Stimulated activated CD4-positive, alpha-beta T cell treated with anti-CD3 and anti-CD28 coated beads, Interleukin-4, amount 100 ng/mL, for 48 hours (primary cell): ENCODE measurements at places on chromosomes 16 and 17.

DNA sequence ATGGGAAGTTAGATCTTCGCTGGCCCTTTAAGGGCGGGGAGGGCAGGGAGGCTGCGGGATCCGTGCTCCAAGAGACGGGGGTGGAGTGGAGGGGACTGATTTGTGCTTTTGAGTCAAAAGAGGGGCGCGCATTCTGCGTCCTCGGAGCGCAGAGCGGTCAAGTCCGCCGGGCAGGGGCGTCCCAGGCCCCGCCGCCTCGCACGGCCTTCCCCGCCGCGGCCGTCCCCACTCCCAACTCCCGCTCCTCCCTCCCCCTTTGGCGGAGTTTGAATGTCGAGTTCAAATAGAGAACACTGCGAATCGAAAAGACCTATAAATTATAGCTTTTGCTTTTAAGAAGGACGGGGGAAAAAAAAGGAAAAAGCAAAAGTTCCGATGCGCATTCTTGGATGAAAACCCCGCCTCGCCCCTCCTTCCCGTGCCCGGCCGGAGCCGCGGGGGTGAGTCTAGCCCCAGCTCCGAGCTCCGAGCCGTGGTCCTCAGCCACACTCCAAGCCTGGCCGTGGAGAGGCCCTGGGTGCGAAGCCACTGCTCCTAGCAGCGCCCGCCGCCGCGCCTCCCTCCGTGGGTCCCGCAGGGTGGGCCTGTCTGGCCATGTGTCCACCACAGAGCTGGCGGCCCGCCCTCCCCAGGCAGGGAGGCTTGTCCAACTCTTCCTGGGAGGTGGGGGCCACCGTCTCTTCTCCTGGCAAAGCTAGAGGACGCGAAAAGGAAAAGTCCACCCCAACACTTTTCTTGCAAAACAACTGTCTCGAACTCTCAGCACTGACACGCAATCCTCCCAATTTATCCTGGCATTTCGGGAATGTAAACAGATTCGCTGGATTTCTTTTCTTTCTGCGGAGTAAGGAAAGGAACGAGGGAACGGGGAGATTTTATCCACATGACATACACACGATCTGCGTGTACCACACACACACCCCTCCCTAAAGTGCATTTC lies 3.6 kb downstream of the CBX8 start:
- no peak for DNase-seq

DNA sequence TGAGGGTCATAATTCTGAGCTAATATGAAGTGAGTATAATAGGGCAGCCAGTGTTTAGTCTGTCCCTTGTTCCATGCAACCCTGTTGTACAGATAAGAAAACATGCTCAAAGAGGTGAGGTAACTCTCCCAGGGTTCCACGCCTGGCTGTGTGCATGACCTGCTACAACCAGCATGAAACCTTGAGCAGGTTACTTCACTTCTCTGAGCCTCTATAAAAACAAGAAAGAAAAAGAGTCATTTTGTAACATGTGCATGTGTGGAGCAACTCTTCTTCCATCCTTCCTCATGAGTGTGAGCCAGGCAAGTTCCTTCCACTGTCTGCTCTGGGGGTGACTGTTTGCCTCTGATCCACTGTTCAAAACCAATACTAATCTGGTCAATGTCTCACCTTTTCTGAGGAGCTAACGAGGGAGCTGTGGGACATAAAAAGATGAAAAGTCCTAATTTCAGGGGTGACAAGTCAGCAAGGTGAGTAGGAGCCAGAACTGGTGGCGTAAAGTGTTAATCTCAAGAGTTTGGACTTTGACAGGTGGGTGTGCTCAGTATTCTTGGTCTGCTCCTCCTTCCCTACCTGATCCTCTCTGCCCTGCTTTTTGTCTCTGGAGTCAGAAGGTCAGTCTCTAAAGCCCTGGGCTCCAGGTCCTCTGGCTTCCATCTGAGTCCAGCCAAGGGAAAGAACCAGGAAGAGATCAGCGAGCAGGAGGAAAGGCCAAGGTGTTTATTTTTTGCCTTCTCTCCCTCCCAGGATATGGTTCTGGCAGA lies 21.5 kb downstream of the GFOD2 start:
- no peak for DNase-seq

- DNase-seq = no peak
Observed at GRCh38 chr17:80431246-80432195, 16.6 kb downstream of the ENDOV start.

DNA sequence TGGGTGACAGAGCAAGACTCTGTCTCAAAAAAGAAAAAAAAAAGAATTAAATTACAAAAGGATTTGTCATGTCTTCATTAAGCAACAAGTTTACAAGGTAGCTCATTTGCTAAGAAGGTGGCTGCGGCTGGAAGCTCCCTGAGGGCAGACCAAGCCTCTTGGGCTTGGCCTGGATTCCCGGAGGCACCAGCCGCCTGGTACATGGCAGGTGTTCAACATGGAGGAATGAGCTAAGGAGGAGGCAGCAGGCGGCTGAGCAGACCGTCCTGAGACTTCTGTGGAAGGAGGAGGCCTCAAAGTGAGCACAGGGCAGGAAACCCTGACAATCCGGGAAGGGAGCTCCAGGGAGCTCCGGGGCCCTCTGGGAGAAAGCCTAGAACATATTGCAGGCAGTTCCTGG lies 3.2 kb upstream of the MYLK3 start:
- DNase-seq = no peak

DNA sequence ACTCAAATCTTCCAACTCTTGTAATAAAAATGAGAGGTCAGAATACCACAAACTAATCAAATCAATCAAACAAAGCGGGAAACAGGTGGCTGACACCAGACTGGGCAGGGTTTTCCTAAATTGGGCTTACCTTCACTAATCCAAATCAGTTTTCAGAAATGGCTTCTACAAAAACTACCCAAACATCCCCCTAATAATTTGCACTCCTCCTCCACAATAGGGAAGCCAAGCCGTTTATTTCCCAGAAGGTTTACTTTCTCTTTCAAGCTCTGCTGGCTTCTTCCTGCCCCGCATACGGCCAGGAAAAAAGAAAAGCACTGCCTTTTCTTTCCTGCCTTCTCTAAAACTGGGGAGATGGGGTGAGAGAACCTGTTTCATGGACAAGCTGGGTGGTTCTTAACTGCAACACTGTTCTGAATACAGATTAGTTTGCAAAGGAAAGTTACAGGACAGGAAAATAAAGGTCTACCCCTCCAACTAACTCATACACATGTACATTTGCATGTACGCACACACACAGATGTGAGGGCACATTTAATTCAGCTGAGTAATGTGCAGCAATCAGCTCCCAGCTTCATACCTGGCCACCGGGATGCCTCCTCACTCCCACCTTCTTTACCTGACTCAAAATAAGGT lies 9.2 kb downstream of the STAT3 start:
- DNase-seq = no peak
